ENCODE measurements at places on chromosomes 4 and X.

DNA sequence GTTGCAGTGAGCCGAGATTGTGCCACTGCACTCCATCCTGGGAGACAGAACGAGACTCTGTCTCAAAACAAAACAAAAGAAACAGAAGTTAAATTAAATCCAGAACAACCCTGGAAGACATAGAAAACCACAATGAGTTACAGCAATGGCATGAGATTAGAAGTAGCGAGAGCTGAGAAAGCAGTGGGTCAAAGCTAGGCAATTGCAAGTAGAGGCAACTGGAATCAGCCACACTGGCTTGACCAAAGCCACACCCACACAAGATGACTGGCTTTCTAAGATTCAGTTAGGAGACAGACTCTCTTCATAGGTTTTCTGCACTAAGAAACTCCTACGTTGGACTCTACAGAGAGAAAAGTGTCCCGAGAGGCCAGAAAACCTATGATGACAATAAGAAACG, 443.0 kb downstream of the GPM6A start:
- DNase-seq, result no peak

DNA sequence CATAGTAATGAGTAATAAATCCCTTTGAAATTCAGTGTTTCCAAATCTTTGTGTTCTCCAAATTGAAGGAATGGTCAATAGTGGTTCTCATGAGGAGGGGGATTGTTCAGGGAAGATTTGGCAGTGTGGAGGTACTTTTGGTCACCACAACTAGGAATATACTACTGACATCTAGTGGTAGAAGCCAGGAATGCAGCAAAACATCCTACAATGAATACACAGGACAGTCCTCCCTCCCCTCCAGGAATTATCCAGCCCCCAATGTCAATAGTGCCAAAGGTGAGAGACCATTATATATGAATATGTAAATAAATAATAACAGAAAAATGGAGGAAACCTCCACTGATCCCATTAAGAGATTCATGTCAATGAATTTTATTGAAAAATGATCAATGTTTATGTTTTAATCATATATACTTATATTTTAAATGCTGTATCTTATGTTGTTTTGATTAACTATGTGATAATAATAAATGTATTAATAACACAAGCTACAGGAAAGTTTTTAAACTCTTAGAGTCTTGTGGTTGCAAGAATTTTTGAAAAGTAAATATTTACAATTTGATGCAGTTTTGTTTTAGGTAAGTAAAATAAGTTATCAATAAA, 14.4 kb upstream of the FAM9A start:
- DNase-seq, result no peak

- no peak for DNase-seq
Measured at GRCh38 chr4:185143601-185143969, 519 bp downstream of the SLC25A4 start.

DNA sequence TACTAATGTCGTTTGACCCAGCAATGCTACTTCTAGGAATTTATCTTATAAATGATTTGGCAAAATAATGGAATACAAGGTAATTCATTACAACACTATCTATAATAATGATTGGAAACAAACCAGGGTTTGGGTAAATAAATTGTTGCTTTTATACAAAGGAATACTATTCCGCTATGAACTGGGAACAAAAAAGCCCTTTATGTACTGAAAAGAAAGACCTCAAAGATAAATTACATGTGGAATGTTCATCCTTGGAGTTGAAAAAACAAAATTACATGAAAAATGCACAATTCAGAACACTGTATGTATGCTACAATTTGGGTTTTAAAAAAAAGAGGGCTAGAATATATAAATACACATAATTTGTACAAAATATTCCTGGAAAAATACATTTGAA, 5.2 kb upstream of the NUP54 start:
- DNase-seq, result no peak

- no peak for DNase-seq
Measured at GRCh38 chrX:112731793-112732192, 52.1 kb upstream of the LHFPL1 start.

GRCh38 chr4:106116025-106116424, 200.0 kb downstream of the TBCK start:
- no peak for DNase-seq

- DNase-seq, result no peak
Measured at GRCh38 chr4:154691229-154691628, 52.6 kb upstream of the LRAT start.

- DNase-seq, result no peak
Measured at GRCh38 chr4:37825968-37826294, 555 bp upstream of the PGM2 start.

GRCh38 chrX:45240301-45240700, 39.6 kb upstream of the DIPK2B start:
- no peak for DNase-seq

DNA sequence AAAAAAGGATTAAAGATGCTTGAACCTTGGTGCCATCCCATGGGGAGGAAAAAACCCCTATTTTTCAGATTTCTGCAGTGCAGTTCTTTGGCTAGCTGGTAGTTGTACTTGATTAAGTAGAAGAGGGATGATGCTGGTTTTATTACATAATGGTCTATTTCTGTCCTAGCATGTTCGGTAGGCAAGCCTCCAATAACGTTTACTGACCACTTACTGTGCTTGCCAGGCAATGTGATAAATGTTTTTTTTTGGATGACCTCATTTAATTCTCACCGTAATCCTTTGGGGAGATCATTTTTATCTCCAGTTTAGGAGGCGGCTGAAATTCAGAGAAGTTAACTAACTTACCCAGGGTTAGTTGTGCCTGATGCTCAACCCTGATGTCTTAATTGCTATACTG, 92.1 kb upstream of the RPA4 start:
- DNase-seq, result no peak

GRCh38 chr4:150072906-150073714, 5.1 kb upstream of the DCLK2 start:
- no peak for DNase-seq

GRCh38 chrX:132488819-132489577, at the start of gene MBNL3:
Gene MBNL3, minus strand, starts transcription at chrX:132489038. Its CDS starts 49,427 bp downstream, at chrX:132439611.
- DNase-seq, result no peak

GRCh38 chr4:89572224-89572858, 264.6 kb downstream of the SNCA start:
- no peak for DNase-seq

All from stimulated activated CD4-positive, alpha-beta T cell treated with anti-CD3 and anti-CD28 coated beads, Interleukin-1b, Interleukin-23, amount 100 ng/mL, for 1 hour (primary cell).